ENCODE measurements at places on chromosomes 12 and 14. TPM values are rescaled to one million over a fixed set of nuclear protein-coding genes. Genes with fewer than 3 reads are reported as not detected.

The MANSC4 gene
- total RNA-seq: not detected

- no peak for DNase-seq
These were observed 127.5 kb downstream of the TMX1 start for GRCh38 chr14:51367600-51367931.

DNA sequence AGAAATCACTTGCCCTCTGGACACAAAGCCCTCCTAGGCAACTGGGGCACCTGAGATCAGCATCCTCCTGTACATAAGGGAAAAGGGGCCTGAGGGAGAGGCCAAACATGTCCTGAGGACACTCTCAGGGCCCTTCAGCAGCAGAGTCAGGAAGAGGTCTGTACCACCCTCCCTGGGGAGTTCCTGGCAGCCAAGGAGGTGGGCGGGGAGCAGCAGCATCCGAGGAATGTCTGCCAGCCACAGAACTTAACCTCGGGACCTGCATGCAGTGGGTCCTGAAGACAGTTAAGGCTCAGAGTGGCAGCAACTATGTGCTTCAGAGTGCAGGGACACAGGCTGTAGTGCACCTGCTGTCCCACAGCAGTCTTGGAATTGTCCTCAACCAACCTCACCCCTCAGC, 62.1 kb downstream of the SPTB start:
- DNase-seq: no peak

The PAX9 gene
- total RNA-seq: not detected

DNA sequence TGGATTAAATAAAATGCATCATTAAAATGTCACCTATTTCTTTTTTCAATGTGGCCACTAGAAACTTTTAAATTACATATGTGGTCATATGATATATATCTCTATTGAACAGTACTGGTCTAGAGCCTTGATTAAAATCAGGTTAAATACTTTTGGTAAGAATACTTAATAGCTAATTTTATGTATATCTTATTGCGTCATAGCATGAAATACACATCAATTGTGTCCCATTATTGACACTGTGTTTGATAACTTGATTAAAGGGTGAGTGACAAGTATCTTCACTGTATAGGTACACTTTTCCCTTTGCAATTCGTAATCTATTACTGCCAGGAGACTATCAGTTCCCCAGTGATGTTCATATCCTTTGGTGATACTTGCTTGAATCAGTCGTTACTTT, 4.4 kb upstream of the HELB start:
- no peak for DNase-seq

GRCh38 chr12:69910694-69911093, 85.7 kb downstream of the MYRFL start:
- no peak for DNase-seq

The LRRC23 gene
- 3.2 TPM for total RNA-seq

The JAG2 gene
- 0.66 TPM for total RNA-seq

Measured in CD4-positive, alpha-beta T cell (primary cell).